ENCODE measurements at places on chromosomes 2 and 18.
A peak's percentile ranks its signal among the peaks of the same experiment; 100 is the strongest.

DNA sequence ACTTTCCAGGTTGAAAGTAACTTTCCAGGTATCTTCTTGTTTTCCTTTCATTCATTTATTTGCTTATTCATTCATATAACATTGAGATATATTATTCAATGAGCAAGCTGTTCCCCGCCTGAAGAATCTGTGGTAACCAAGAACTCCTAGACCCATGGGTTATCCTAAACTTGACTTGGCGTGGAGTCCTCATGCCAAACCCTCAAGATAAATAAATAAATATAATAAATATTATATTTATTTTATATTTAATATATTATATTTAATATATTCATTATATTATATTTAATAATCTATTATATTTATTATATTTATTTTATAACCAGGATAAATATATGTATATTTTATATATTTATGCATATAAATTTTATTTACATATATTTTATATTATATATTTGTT is 674.8 kb downstream of the SUCLG1 start:
- DNase-seq: no peak

DNA sequence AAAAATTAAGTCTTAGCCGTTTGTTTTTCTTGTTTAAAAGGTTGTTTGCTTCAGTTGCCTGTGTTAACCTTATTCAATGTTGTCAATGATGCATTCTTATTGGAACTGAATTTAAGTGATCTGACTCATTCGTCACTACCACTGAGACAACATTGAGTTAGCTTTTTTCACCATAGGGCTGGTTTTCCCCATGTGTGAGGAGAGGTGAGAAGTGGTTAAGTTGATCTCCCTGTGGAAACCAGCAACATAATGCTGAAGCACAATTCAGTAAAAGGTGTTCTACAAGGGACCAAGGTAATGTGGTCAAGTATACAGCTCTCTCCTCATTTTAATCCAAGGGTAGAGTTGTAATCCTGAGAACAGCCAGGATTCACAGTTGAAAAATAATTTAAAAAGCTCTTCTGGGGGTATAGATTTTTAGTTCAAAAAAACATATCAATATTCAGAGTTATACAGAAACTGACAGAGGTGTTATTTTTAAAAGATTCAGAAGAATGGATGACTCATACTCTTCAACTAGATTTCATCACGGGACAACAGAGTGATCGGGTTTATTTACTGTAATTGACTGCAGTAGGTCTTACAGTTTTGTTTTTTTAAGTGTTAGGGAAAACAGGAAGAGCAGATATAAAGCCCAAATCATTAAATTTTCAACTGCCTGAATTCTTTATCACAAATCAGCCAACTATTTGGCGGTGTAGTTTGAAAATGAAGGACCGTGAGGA is 12.6 kb downstream of the NOP58 start:
- DNase-seq: peak; percentile 76

DNA sequence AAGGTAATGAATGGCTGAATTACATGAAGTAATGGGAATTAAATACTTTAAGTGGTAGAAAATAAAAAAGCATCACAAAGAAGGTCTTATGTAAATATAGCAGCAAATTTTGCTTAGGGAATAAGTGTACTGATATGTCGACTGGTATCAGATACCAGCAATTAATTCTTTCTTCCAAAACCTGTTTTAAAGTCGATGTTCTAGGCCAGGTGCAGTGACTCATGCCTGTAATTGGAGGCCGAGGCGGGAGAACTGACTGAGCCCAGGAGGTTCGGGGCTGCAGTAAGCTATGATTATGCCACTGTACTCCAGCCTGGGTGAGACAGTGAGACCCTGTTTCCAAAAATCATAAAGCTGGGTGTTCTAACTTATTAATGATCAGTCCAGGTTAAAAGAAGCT is 30.3 kb downstream of the SP3 start:
- DNase-seq: no peak

GRCh38 chr2:208820014-208820688 is 413.6 kb downstream of the PTH2R start:
- DNase-seq: no peak

DNA sequence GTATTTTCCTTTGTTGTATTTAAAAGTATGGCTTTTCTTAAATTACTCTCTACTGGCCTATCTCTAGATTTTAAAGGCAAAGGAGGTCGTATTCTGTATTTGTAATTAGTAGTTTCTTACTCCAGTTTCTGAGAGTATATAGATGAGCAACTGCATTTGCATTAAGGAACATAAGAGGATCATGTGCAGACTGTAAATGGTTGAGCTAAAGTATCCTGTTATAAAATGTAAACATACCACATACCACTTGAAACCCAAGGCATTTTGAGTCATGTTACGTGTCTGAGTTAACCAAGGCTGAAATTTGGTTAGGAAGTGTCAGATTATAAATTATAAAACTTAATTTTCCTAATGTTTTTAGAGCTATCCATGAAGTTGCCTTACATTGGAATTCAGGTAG is 76.3 kb downstream of the GPD2 start:
- no peak for DNase-seq

GRCh38 chr2:124025171-124025580 is at the start of gene CNTNAP5:
Gene CNTNAP5, plus strand, starts transcription at chr2:124025287. Its CDS starts 364 bp downstream, at chr2:124025651.
- peak; percentile 1 for DNase-seq

GRCh38 chr2:85009019-85009618 is 38.2 kb downstream of the KCMF1 start:
- DNase-seq: no peak

- DNase-seq: no peak
These were observed 154.5 kb upstream of the NDUFV2 start for GRCh38 chr18:8948011-8948410.

- DNase-seq: no peak
These were observed 8.1 kb downstream of the AAK1 start for GRCh38 chr2:69635432-69635831.

- no peak for DNase-seq
These were observed 684.4 kb downstream of the NRXN1 start for GRCh38 chr2:50347358-50348044.

DNA sequence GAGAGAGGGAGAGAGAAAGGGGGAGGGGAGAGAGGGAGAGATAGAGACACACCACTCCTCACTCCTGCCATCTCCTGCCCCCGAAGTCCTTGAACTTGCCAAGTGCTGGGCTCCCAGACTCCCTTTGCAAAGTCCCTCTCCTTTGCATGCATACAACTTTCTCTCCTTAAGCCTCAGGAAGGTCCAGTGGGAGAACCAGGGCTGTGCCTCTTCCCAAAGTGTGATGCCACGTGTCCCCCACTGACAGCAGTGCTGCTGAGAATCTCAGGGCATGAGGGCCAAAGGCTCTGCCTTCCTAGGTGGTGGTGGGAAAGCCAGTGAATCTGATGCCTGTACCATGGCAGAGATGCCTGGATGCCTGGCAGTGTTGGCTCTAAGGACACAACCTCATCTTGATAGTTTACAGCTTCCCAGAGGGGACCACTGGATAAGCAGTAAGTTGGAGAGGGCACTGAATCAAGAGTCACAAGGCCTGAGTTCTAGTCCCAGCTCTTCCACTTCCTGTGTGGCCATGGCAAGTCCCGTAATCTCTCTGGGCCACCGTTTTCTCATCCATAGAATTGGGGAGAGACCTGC is 103.4 kb downstream of the CLIP4 start:
- no peak for DNase-seq

DNA sequence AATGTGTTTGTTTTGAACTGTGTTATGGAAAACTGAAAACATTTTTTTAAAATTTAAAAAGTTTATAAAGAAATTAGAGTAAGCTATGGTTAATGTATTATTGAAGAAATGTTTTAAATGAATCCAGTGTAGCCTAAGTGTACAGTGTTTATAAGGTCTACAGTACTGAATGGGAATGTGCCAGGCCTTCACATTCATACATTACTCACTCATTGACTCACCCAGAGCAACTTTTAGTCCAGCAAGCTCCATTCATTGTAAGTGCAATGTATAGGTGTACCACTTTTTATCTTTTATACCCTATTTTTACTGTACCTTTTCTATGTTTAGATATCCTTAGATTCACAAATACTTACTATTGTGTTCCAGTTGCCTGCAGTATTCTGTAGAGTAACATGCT is 215.1 kb upstream of the THUMPD2 start:
- no peak for DNase-seq

DNA sequence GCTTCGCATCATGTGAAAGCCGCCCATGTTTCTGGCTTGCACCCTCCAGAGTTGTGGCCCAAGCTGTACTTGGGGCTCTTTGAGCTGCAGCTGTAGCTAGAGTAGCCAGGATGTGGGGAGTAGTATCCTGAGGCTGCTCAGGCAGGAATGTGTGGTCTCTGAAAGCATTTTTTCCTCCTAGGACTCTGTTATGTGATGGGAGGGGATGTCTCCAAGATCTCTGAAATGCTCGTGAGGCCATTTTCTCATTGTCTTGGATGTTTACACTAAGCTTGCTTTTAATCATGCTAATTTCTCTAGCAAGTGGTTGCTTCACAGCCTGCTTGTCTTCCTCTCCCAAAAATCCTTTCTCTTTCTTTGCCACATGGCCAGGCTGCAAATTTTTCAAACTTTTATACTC is 687.6 kb downstream of the DCDC2C start:
- DNase-seq: no peak

DNA sequence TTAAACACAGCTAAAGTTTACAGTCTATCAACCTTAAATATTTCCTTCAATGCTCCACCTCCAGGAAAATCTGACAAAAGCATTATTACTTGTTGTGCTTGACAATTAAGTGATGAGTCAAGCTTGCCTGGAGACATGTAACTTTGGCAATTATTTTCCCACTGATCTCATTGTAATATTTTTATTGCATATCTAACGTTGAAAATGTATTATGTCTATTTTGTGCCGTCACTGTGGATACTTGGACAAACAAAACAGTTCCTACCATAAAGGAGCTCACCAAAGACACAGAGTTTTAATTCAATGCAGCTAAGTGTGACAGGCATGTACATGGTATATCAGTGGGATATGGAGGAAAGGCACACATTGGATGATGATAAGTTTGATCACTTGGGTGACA is 24.7 kb downstream of the RNF103 start:
- DNase-seq: no peak

- DNase-seq: no peak
These were observed 33.3 kb downstream of the DSEL start for GRCh38 chr18:67483237-67483636.

DNA sequence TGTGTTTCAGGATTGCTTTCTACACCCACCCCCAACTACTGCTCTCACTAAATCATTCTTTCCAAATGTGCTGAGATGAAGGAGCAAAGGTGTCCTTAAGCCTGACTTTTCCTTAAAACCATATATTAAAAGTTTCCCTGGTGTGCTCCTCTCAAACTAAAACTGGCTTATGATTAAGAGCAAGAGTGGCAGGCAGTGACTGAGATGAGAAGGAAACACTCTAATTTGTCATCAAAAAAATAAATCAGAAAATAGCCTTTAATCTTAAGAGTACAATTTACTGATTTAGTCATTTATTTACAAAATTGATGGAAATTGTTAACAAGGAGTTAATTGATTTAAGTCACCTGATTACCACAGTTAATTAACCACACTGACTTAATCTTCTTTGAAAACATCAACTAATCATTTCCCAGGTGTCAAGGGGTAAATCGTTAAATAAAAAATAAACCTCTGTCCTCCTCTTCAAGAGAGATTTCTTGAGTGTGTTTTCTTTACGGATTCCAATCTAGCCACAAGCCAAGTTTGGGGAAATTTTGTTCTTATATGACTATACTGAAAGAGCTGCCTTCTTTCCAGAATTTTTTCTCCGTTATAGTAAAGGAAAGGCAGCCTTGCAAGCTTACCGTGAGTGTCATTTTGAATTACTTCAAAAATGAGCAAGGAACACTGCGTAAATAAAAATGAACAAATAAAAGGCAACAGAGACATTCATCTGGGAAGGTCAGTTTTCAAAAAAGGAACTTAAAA is 17.4 kb downstream of the LRP2 start:
- no peak for DNase-seq

DNA sequence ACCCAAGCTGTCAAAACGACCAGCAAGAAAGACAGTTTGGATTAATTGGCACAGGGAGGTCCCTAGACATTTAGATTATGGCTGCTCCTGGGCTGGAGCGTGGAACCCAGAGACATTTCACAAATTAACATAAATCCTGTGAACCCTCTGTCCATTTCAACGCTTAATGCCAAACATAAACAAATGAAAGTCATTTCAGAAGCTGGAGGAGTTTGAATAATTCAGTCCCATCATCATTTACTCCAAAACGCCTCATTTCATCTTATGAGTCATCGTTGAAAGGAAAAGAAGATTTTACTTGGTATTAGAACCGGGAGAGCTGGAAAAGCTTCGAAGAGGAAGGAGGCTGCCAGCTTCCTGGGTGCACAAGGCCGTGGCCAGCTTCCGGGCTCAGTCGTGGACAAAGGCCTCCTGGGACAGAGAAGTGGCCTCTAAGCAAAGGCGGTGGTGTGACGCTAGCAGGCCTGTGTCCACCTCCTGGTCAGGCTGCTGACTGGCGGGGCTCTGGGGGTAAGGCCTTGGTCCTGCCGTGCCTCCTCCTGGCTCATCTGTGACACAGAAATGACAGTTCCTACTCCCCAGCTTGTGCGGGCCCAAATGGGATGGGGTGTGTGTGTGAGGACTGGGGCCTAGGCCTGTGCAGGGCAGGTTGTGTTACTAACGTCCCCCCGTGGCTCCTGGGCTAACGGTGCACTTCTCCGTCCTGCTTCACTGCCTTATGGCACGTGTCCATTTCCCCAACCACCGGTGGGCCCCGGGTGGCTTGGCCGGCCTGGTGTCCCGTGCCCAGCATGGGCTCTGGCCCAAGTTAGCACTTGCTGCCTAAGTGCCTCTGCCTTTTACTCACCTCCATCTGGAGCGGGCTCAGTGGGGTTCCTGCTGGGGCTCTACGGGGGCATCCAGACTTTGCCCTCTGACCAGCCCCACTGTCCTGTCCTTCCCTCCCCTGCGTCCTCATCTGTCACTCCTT is 71.6 kb downstream of the RRM2 start:
- DNase-seq: no peak

DNA sequence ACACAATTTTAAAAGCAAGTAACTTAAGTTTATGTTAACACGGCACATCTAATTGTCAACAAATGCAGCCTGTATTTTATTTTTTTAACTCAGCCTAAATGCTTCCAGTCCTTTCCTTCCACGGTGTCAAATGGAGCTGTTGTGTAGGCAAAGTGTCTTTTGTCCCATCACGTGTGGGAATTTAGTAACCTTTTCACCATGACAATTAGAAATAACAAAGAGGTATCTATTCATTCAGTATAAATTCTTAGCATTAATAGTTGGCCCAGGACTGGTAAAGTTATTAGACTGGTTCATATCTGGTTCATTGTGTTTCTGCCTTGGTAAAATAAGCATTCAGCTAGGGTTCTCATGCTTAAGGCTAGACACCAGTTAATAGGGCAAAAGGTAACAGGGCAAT is 47.9 kb downstream of the FRZB start:
- no peak for DNase-seq

- DNase-seq: no peak
These were observed 98.6 kb downstream of the NOL4 start for GRCh38 chr18:34126121-34126520.

- DNase-seq: no peak
These were observed 175.1 kb downstream of the ANKRD30B start for GRCh38 chr18:14922965-14923565.

GRCh38 chr18:70469916-70470315 is 181.1 kb downstream of the SOCS6 start:
- DNase-seq: no peak
